ENCODE measurements at places on chromosomes 2 and 18. TPM values are rescaled to one million over a fixed set of nuclear protein-coding genes. Genes with fewer than 3 reads are reported as not detected.

The FAM161A gene
- total RNA-seq = 0.78 TPM

The TNFAIP6 gene
- 1.1 TPM for total RNA-seq

The RTTN gene
- 15.2 TPM for total RNA-seq

The BOLL gene
- total RNA-seq = not detected

The HIBCH gene
- total RNA-seq = 46.5 TPM

The MC4R gene
- not detected for total RNA-seq

The LIMS4 gene
- 0.65 TPM for total RNA-seq

The SRSF7 gene
- total RNA-seq = 130 TPM

The NDC80 gene
- 11.6 TPM for total RNA-seq

The PDCD1 gene
- total RNA-seq = 0.70 TPM

The KLHL14 gene
- total RNA-seq = 0.10 TPM

The IL18RAP gene
- total RNA-seq = 0.90 TPM

The RGPD8 gene
- total RNA-seq = 13.9 TPM

The HOXD11 gene
- total RNA-seq = 2.1 TPM

The CHRND gene
- total RNA-seq = not detected

The KRCC1 gene
- total RNA-seq = 40.7 TPM

The CTAGE1 gene
- total RNA-seq = not detected

The ATOH8 gene
- total RNA-seq = 1.9 TPM

The SYT4 gene
- 3.8 TPM for total RNA-seq

DNA sequence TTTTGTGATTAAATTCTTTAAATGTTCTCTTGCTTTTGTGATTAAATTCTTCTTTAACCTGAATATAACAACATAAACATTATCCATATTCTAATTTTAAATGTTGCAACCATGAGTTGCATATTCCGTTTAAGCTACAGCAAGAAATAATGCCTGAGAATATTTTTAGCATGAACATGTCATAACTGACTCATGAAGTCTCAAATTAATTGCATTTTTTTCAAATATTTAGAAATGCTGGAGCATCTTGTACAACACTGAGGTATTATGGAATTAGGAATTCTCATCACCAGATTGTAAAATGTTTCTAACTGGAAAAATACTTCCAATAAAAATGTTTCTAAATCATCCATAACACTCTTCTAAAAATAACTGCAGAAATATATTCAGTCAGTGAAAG, 14.7 kb downstream of the ROCK2 start:
- no peak for DNase-seq

GRCh38 chr2:101887328-101887727, 104.4 kb upstream of the IL1R2 start:
- no peak for DNase-seq

GRCh38 chr2:46696966-46697829, 217.8 kb downstream of the TMEM247 start:
- no peak for DNase-seq

DNA sequence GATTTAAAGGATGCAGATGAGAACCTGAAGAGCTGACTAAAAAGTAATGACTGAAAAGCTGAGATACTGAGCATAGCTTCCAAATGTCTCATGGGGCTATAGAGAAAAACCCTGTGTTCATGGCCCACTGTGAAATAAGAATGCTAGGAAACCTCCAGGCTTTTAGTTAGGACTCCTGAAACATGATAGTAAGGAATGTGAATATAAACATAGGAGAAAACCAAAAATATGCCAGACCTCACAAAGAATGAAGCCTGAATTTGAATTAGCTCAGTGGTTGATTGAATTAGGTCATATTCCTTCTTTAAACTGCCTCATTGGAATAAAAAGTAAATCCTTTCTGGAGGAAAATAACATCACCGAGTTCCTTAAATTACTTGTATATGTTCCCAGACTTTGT, 194.5 kb upstream of the NXPH2 start:
- no peak for DNase-seq

DNA sequence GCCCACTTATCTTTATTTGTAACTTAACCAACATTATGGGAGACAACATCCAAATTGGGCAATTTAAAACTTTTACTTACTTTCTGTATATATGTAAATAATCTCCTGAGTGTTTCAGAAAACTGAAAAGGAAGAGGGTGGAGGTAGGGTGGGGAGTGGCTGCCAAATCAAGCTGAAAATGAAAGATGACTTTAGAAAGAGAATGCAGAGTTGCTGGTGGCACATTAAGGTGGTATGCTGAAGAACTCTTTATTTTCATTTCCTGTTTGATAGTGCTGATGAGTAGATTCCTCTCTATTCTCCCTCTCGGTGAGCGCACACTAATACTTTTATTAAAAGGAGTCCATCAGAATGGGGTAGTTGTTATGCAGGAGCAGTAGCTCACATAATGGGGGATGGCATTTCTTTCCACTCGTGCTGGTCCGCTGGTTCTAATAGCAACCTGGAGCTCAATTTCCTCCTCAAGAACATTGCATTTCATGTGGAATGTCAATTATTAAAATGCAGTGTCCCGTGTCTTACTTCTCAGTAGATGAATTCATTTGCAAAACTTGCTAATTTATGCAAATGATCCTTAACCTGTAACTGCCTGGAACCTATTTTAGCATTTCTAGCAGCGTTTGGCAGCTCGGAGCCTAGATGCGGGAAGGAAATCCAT, 466.9 kb upstream of the HNRNPA3 start:
- DNase-seq = no peak

GRCh38 chr2:145654156-145654555, 1134.2 kb upstream of the ZEB2 start:
- no peak for DNase-seq

DNA sequence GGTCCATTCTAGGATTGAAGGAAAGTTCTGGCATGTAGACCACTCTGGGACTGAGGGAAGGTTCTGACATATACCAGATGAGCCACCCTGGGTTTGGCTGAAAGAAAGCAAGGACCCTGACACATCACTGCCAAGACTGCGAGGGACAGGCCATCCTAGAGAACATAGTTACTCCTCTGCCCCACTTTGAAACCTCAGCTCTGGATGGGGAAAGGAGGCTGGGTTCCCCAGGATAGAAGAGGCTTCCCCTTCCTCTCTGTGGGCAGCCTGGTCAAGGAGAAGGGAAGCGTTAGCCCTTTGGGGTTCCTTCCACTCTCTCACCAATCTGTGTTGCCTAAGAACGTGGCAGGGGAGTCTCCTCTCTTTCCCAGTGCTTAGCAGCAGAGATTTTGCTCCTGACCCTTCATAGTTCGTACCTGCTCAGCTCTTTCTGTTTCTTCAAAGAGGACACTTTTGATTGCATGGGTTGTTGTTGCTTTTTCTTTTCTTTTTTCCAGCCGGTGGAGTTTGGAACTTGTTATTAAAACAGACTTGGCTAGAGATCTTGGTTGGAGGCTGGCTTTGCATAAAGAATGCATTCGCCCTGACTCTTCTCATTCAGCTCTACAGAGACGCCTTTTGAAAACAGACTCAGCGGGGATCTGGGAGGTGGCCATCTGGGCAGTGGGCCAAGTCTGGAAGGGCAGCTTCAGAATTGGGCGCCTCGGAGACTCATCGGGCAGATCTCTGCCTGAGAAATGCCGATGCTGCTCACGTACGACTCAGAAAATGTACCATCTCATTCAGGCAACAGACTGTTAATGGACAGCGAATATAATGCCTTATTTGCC, 166.1 kb downstream of the CLIP4 start:
- no peak for DNase-seq

GRCh38 chr18:67276638-67277037, 239.9 kb downstream of the DSEL start:
- DNase-seq = no peak

- DNase-seq = peak; percentile 11
Measured at GRCh38 chr2:164560181-164560792, 61.0 kb downstream of the GRB14 start.

- DNase-seq = no peak
Measured at GRCh38 chr2:69143748-69144360, 130.9 kb downstream of the ANTXR1 start.

DNA sequence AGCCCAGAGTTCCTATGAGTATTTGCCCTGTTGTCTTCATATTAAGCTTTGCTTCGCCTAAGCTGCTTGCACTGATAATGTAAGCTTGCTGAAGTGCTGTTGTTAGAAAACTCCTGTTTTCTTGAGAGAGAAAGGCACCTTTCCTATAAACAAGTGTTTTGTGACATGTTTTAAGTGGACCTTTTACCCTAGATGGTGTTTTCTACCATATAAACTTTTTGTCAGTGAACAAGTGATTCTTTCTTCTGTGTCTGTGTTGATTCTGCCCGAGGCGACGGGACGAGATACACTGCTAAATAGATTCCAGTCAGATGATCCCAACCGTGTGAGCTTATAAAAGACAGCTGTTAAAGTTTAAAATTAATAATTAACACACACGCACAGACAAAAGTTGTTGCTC, 24.1 kb downstream of the CABLES1 start:
- no peak for DNase-seq

DNA sequence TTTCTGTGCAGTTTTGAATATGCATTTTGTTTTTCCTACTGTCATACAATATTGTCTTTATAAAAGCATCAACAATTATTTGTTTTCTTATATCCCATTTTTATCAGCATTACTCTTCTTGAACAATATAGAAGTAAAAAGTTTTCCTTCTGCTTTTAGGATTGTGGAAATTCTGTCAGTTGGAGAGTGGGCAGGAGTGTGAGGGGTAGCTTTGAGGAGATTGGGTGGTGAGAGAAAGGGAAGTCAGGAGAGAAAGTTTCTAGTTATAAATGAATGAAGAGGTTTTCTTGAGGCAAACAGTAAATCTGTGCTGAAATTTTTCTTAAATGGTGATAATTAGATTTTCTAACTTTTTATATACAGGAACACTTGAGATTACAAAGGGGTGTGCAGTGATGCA, 151.7 kb upstream of the NOSTRIN start:
- no peak for DNase-seq

GRCh38 chr2:68837164-68837860, 33.9 kb downstream of the BMP10 start:
- DNase-seq = peak; percentile 90

DNA sequence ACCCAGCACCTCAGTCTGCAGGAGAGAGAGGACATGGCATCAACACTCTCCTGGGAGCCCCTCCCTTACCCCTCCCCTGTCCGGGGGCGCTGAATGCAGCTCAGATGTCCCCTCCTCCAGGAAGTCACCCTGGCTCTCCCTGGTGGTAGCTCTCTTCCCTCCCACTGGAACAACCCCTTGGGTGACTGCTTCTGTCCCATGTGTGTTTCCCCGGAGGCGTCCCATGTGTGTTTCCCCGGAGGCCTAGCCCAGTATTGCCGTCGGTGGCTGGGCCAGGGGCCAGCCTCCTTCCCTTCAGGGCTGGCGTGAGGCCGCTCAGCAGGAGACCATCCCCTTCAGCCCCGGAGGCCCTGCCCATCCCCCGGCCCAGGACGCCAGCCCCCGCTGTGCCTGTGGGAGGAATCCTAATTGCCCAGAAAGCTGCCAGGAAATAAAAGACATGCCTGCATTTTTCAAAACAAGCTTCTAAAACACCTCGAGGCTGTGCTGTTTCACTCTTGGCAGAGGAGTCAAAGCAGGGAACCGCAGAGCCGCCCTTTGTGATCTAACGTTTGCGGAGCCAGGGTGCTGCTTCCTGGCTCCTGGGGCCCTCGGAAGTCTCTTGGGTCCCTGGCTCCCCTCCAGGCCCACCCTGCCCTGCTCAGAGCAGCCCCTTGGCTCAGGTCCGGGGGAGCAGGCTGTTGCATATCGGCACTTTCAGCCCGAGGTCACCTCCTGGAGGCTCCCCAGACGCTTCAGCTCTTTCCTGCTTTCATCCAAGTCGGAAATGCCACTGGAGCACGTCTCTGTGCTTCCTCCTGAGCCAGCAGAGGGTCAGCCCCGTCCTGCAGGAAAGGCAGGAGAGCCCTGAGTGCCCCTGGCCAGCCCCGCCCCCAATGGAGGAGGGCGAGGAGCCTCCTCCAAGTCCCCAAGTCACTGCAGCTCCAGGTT, 11.4 kb downstream of the SNED1 start:
- no peak for DNase-seq

DNA sequence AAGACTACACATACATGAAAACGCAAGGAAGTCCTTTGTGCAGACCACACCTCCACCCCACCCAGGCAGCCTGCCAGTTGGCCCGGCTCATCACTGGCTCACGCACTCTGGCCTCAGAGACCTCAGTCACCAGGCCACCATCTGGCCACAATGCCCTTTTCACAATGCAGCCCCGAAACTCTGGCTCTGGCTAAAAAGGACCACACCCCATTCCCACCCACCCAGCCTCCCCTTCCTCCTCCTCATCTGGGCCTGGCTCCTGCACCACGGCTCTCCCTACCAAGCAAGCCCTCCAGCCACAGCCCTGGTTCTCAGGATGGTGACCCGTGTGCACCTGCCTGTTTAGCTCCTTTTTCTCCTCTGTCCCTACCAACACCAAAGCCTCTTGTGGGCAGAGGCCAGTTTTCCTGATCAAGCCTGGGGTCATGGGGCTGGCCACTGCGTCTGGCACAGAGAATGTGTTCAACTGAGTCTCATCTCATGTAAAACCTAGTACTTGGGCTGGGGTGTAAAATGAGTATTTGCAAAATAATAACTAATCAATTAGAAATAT, 7.4 kb downstream of the HDAC4 start:
- peak; percentile 71 for DNase-seq

GRCh38 chr2:2057125-2057721, 273.9 kb downstream of the MYT1L start:
- no peak for DNase-seq

- DNase-seq = no peak
Measured at GRCh38 chr2:232456296-232457120, 555 bp downstream of the ALPI start.

DNA sequence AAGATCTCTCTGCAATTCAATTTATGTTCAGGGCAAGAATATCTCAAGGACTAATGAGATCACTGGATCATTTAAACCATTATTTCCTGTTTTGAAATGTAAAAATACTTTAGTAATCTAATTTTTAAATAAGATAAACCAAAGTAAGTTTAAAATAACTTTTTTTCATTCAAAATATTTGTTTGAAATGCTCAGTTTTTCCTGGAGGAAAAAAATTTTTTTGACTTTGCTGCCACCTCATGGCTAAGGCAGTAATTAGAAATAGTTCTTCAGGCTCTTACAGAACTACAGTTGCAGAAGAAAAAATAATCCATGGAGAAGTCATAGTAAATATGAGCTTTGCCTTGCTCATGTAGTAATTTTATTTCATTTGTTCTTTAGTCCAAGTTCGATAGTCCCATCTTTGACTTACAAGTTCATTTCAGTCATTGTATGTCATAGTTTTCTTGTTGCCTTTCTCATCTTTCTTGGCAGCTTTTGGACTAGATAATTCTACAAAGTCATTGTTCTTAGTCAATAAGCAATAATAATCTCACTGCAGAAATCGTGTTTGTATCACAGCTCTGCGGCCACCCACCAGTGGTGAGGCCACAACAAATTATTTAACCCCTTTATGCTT, 127.4 kb downstream of the DPP4 start:
- DNase-seq = no peak

GRCh38 chr18:10228326-10228725, 226.1 kb upstream of the APCDD1 start:
- DNase-seq = no peak

- DNase-seq = no peak
Measured at GRCh38 chr2:191636235-191636543, 41.7 kb upstream of the NABP1 start.

DNA sequence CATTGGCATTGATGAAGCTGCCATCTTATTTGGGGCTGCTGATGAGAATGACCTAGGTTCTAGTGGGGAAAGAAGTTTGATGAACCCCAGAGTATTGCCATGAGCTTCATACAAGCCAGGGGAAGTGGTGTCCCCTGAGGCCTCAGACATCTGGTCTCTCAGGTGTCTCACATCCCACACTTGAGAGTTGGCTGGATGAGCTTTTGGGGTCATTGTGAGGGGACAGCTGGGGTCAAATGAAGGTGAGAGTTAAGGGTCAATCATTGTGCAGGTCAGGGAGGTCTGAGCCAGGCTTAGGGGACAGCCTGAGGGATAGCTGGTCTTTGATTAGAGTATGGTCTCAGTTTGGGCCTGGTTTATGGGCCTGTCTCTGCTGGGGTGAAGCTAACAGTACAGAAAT, 336.5 kb downstream of the CYP26B1 start:
- DNase-seq = no peak

Measured in mucosa of descending colon (tissue), 3 donors.